Subcutaneous adipose tissue (tissue), 4 donors: ENCODE measurements at places on chromosomes 12 and 14. TPM values are rescaled to one million over a fixed set of nuclear protein-coding genes. Genes with fewer than 3 reads are reported as not detected.

ACVRL1 gene
- 271 TPM for total RNA-seq

PEX5 gene
- 62.6 TPM for total RNA-seq

C12orf60 gene
- 1.5 TPM for total RNA-seq

RALGAPA1 gene
- 70.5 TPM for total RNA-seq

LRRK2 gene
- total RNA-seq, result 17.7 TPM

SLC41A2 gene
- 65.8 TPM for total RNA-seq

TSPAN11 gene
- total RNA-seq, result not detected

CCDC196 gene
- total RNA-seq, result not detected

A2M gene
- total RNA-seq, result 336 TPM

CCDC175 gene
- not detected for total RNA-seq

ESR2 gene
- 5.7 TPM for total RNA-seq

FGF6 gene
- not detected for total RNA-seq

IL31 gene
- total RNA-seq, result not detected

MYO1H gene
- total RNA-seq, result 0.57 TPM

DENND5B gene
- 12.8 TPM for total RNA-seq

KLRC3 gene
- not detected for total RNA-seq

SSTR1 gene
- total RNA-seq, result not detected

CAPZA3 gene
- total RNA-seq, result not detected

SLC35F4 gene
- not detected for total RNA-seq

PROX2 gene
- total RNA-seq, result not detected

GOLT1B gene
- total RNA-seq, result 69.3 TPM

NFE2 gene
- not detected for total RNA-seq

PRB2 gene
- not detected for total RNA-seq

PYM1 gene
- total RNA-seq, result 30.3 TPM

KRT6C gene
- not detected for total RNA-seq

MYF6 gene
- not detected for total RNA-seq

CLEC2D gene
- total RNA-seq, result 19.8 TPM

NPFF gene
- not detected for total RNA-seq

KLRD1 gene
- 7.0 TPM for total RNA-seq

DNAJC22 gene
- not detected for total RNA-seq

FOXN4 gene
- not detected for total RNA-seq

HOXC5 gene
- total RNA-seq, result 0.66 TPM

MYF5 gene
- total RNA-seq, result not detected

SRRM4 gene
- not detected for total RNA-seq

SYT1 gene
- total RNA-seq, result 2.6 TPM

C3AR1 gene
- 36.6 TPM for total RNA-seq

ASIC1 gene
- total RNA-seq, result 0.88 TPM

GLI1 gene
- total RNA-seq, result not detected

WNT1 gene
- total RNA-seq, result not detected

TMEM263 gene
- 22.2 TPM for total RNA-seq

SLCO1C1 gene
- total RNA-seq, result 0.22 TPM

KRT82 gene
- not detected for total RNA-seq

DCD gene
- not detected for total RNA-seq

CLEC7A gene
- 26.0 TPM for total RNA-seq

GRIP1 gene
- total RNA-seq, result 1.8 TPM

KRT78 gene
- not detected for total RNA-seq

EML1 gene
- 21.8 TPM for total RNA-seq

LRRIQ1 gene
- not detected for total RNA-seq

SLC17A8 gene
- not detected for total RNA-seq

TSPAN19 gene
- 0.17 TPM for total RNA-seq

KRT71 gene
- total RNA-seq, result not detected

AKAP6 gene
- total RNA-seq, result 0.94 TPM

MYL2 gene
- not detected for total RNA-seq

KITLG gene
- 22.8 TPM for total RNA-seq

MNAT1 gene
- 71.4 TPM for total RNA-seq

FAM186B gene
- 0.17 TPM for total RNA-seq

JPH4 gene
- total RNA-seq, result 2.0 TPM

NTN4 gene
- 31.6 TPM for total RNA-seq

CCDC177 gene
- not detected for total RNA-seq

GNB3 gene
- total RNA-seq, result 0.88 TPM
